ENCODE measurements at places on chromosomes 3 and 15. TPM values are rescaled to one million over a fixed set of nuclear protein-coding genes. Genes with fewer than 3 reads are reported as not detected.

GRCh38 chr15:74222240-74223119, 13.6 kb upstream of the CCDC33 start:
- no peaks in the 10 kb centered on the region for H3K36me3 ChIP-seq
- H3K4me3 ChIP-seq, result no peak overlapping the region
- H3K27ac ChIP-seq, result no peak overlapping the region
- no peaks in the 10 kb centered on the region for H3K4me1 ChIP-seq

P2RY1 gene
- 8.8 TPM for total RNA-seq

ACOX2 gene
- total RNA-seq, result 32.6 TPM

DNA sequence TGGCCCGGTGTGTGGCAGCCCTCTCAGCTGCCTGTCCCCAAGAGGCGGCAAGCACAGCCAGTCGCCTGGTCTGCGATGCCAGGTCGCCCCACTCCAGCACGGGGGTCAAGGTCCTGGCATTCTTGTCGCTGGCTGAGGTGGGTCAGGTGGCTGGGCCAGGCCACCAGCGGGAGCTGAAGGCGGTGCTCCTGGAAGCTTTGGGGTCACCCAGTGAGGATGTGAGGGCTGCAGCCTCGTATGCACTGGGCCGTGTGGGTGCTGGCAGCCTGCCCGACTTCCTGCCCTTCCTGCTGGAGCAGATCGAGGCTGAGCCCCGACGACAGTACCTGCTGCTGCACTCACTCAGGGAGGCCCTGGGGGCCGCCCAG, 20.8 kb downstream of the CAND2 start:
- no peaks in the 10 kb centered on the region for H3K27me3 ChIP-seq
- H3K27ac ChIP-seq, result no peak overlapping the region
- no peak overlapping the region for H3K4me3 ChIP-seq
- DNase-seq, result no peak

DNA sequence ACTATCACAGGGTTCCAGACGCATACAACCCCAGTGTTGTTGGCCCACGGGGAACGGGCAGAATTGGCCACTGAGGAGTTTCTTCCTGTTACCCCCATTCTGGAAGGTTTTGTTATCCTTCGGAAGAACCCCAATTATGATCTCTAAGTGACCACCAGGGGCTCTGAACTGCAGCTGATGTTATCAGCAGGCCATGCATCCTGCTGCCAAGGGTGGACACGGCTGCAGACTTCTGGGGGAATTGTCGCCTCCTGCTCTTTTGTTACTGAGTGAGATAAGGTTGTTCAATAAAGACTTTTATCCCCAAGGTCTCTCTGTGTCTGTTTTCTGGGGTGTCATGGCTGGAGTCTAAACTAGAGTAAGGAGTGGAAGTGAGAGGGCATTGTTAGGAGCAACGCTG, 5.7 kb upstream of the EIF4G1 start:
- no peak overlapping the region for H3K4me3 ChIP-seq
- no peaks in the 10 kb centered on the region for H3K4me1 ChIP-seq
- no peaks in the 10 kb centered on the region for H3K27me3 ChIP-seq
- no peak for DNase-seq
- H3K36me3 ChIP-seq, result peaks cover 53% of the 10 kb centered on the region

GHRL gene
- total RNA-seq, result not detected

GRCh38 chr3:183428447-183429211, at the start of gene MCF2L2:
MCF2L2 (minus strand) TSS chr3:183428619; CDS start chr3:183427977, 642 bp downstream.
- DNase-seq, result no peak
- no peak within 1 kb of the TSS for H3K27ac ChIP-seq
- H3K4me1 ChIP-seq, result peaks cover 7% of the 10 kb centered on the region
- peak within 1 kb of the TSS; percentile 70 for H3K4me3 ChIP-seq
- H3K27me3 ChIP-seq, result no peaks in the 10 kb centered on the region

- no peaks in the 10 kb centered on the region for H3K27me3 ChIP-seq
- H3K36me3 ChIP-seq, result no peaks in the 10 kb centered on the region
- peaks cover 16% of the 10 kb centered on the region for H3K4me1 ChIP-seq
- no peak overlapping the region for H3K4me3 ChIP-seq
- DNase-seq, result no peak
Measured at GRCh38 chr3:136671921-136672320, 80.3 kb downstream of the STAG1 start.

- H3K27ac ChIP-seq, result no peak overlapping the region
- no peaks in the 10 kb centered on the region for H3K27me3 ChIP-seq
- no peak for DNase-seq
- H3K36me3 ChIP-seq, result no peaks in the 10 kb centered on the region
- no peak overlapping the region for H3K4me3 ChIP-seq
Measured at GRCh38 chr3:107142786-107143575, 234.3 kb upstream of the CCDC54 start.

- peaks cover 10% of the 10 kb centered on the region for H3K36me3 ChIP-seq
- H3K27me3 ChIP-seq, result no peaks in the 10 kb centered on the region
- peaks cover 67% of the 10 kb centered on the region for H3K4me1 ChIP-seq
- DNase-seq, result peak; percentile 52
- H3K27ac ChIP-seq, result peak overlapping the region; percentile 83
Measured at GRCh38 chr15:99113547-99114271, 8.8 kb downstream of the SYNM start.

DNA sequence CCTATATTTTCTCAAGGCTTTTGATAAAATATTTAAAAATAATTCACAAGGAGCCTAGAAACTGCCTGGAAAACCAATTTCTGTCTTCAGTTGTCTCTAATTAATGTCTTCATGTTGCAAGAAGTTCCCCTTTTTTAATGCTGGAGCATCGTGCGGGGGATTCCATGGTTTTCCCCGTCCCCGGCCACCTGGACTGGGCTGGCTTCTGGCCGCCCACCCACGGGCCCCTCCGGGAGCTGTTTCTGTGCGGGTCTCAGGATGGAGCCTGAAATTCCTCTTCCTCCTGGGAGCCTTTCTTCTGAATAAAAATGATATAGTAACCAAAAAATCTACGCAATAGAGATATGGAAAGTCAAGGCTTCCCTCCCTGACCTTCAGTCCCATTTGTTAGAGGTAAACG, 8.1 kb upstream of the LRRK1 start:
- no peaks in the 10 kb centered on the region for H3K36me3 ChIP-seq
- H3K4me3 ChIP-seq, result no peak overlapping the region
- H3K27ac ChIP-seq, result no peak overlapping the region
- DNase-seq, result no peak
- no peaks in the 10 kb centered on the region for H3K4me1 ChIP-seq
- H3K27me3 ChIP-seq, result no peaks in the 10 kb centered on the region

GRCh38 chr3:108241146-108241545, 18.9 kb upstream of the IFT57 start:
- no peaks in the 10 kb centered on the region for H3K27me3 ChIP-seq
- no peak for DNase-seq
- H3K4me3 ChIP-seq, result no peak overlapping the region
- H3K27ac ChIP-seq, result no peak overlapping the region

DPPA2 gene
- total RNA-seq, result not detected

GOLGA8S gene
- total RNA-seq, result not detected

CPA3 gene
- total RNA-seq, result not detected

GRCh38 chr15:57172925-57173324, 203.4 kb upstream of the CGNL1 start:
- H3K27me3 ChIP-seq, result no peaks in the 10 kb centered on the region
- H3K27ac ChIP-seq, result no peak overlapping the region
- H3K4me3 ChIP-seq, result no peak overlapping the region
- no peak for DNase-seq

GRCh38 chr3:129618186-129618820, 11.8 kb upstream of the PLXND1 start:
- no peaks in the 10 kb centered on the region for H3K4me1 ChIP-seq
- no peak overlapping the region for H3K4me3 ChIP-seq
- no peaks in the 10 kb centered on the region for H3K27me3 ChIP-seq
- no peaks in the 10 kb centered on the region for H3K36me3 ChIP-seq

DNA sequence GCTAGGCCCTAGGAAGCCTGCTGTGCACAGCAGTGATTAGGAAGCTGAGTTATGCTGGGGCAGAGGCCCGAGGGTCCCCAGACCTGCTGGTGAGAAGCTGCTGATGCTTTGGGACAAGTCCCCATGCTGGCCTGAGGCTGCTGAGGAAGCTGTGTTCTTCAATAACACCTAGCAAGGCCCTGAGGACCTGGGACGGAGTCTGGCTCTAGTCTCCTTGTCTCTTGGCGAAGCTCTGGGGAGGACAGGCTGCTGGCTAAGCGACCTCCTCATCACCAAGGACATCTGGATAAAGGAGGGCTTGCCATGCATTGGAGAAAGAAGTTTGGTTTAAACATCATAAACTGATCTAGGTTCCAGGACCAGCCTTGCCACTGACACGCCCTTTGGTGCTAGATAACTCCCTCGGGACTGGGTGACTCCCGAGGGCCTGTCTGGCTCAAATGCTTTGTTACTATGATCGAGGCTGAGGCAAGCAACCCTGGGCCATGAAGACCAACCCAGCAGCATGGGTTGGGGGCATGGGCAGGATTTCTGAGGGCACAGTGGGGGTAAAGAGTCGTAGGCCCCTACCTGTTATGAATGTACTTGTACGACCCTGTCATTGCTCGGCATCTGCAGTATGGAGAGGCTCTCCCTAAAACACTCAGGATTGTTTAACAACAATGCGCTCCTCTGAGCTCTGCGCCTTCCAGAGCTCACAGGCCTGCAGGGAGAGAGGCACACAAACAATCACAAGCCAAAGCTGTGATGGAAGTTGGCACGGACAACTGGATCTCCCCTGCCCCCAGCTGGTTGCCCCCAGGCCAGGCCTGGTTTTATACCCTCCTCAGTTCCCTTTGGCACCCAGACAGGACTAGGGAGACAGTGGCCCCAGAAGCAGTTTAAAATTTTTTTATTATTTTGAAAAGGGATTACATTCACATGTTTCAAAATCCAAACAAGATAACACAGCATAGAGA, 64.4 kb downstream of the LINGO1 start:
- no peaks in the 10 kb centered on the region for H3K36me3 ChIP-seq
- H3K4me1 ChIP-seq, result no peaks in the 10 kb centered on the region
- no peak for DNase-seq
- no peak overlapping the region for H3K4me3 ChIP-seq

DNA sequence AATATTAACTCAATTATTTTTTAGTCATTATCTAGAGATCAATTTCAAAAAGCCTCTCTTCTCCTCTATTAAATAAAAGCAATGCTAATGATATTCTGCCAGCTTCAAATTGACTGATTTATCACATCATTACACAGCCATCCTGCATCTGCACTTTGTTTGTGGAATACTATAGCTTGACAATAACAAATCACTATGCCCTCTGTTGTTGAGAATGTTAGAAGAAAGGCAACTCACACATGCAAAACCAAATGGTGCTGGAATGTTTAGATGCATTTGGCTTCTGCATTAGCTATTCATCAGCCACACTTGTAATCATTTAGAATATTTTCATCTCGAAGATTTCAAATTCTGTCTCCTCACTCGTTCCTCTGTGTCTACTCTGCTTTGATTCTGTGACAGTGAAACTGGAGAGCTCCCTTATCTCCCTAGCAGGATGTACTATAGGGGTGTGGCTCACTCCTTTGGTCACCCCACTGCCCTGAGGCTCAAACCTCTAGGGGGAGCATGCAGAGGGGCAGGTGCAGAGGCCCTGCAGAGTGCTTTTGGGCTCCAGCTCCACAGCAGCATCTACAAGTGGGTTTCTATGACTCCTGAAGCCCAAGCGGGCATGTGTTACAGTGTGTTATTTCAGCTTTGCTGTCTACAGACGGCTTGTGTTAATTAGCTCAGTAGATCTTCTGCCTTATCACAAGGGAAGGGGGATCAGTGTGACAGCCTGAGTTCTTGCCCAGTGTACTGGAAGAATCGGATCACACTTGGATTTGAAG, 454.1 kb upstream of the BCHE start:
- no peaks in the 10 kb centered on the region for H3K27me3 ChIP-seq
- H3K4me3 ChIP-seq, result no peak overlapping the region
- H3K36me3 ChIP-seq, result no peaks in the 10 kb centered on the region
- DNase-seq, result no peak

PPM1M gene
- total RNA-seq, result 20.3 TPM

GRCh38 chr3:129673897-129674797, 67.7 kb upstream of the PLXND1 start:
- H3K4me3 ChIP-seq, result no peak overlapping the region
- H3K36me3 ChIP-seq, result peaks cover 18% of the 10 kb centered on the region
- no peak for DNase-seq
- H3K27me3 ChIP-seq, result no peaks in the 10 kb centered on the region
- H3K4me1 ChIP-seq, result no peaks in the 10 kb centered on the region
- no peak overlapping the region for H3K27ac ChIP-seq

- H3K36me3 ChIP-seq, result no peaks in the 10 kb centered on the region
- H3K4me1 ChIP-seq, result no peaks in the 10 kb centered on the region
- no peaks in the 10 kb centered on the region for H3K27me3 ChIP-seq
- no peak overlapping the region for H3K4me3 ChIP-seq
- no peak overlapping the region for H3K27ac ChIP-seq
Measured at GRCh38 chr15:77087213-77087612, 16.3 kb upstream of the TSPAN3 start.

ATOSA gene
- 29.9 TPM for total RNA-seq

OR5K2 gene
- total RNA-seq, result not detected

- no peak overlapping the region for H3K4me3 ChIP-seq
- H3K36me3 ChIP-seq, result no peaks in the 10 kb centered on the region
- no peak for DNase-seq
- peak overlapping the region; percentile 27 for H3K27ac ChIP-seq
- no peaks in the 10 kb centered on the region for H3K27me3 ChIP-seq
Measured at GRCh38 chr15:90813796-90814190, 54.6 kb upstream of the FURIN start.

DNA sequence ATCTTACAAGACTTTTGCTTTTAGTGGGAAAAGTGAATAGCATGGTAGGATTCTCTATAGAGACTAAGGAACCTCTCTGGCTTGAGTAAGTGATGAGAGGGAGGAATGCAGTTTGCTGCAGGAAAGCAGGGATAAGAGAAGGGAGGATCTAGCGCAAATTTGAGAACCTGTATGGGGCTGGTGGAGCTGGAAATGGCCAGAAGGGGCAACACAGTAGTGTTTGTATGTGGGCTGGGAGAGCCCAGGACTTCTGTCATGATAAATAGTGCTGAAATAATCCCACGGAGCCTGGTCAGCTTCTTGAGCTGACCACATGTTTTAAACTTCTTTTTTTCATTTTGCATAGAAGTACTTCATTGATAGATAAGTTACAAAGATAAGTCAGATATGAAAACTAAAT, 11.2 kb upstream of the SHC4 start:
- no peak for DNase-seq
- no peak overlapping the region for H3K4me3 ChIP-seq
- no peaks in the 10 kb centered on the region for H3K27me3 ChIP-seq
- peaks cover 4% of the 10 kb centered on the region for H3K4me1 ChIP-seq

DNA sequence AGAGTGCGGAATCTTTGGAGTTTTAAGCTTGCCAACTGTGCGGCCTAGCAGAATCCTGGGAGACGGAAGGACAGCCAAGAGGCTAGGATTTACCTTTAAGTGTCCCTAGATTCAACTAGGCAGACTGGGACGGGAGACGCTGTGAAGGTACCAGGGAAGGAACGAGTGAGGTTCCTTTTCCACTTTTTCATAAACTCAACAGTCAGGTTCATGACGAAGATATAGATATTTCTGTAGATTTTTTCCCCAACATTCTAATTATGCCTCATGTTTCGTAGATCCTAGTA, 564 bp upstream of the GABPB1 start:
- H3K27me3 ChIP-seq, result no peaks in the 10 kb centered on the region
- DNase-seq, result no peak
- peaks cover 4% of the 10 kb centered on the region for H3K36me3 ChIP-seq
- peak overlapping the region; percentile 99 for H3K4me3 ChIP-seq
- peak overlapping the region; percentile 99 for H3K27ac ChIP-seq
- H3K4me1 ChIP-seq, result peaks cover 12% of the 10 kb centered on the region

- H3K4me1 ChIP-seq, result no peaks in the 10 kb centered on the region
- no peaks in the 10 kb centered on the region for H3K27me3 ChIP-seq
- no peak overlapping the region for H3K27ac ChIP-seq
- H3K36me3 ChIP-seq, result no peaks in the 10 kb centered on the region
- no peak overlapping the region for H3K4me3 ChIP-seq
Measured at GRCh38 chr15:87707566-87708130, 548.9 kb downstream of the NTRK3 start.

Measured in ascending aorta (tissue), 2 donors.